NCI-H2227 treated with DMSO at 0.1 percent for 48 hours (cell line): ENCODE measurements at places on chromosomes 13 and 19.

GRCh38 chr13:44243198-44243857, 130.3 kb upstream of the SERP2 start:
- no peak for DNase-seq

- DNase-seq, result no peak
Observed at GRCh38 chr13:60689076-60689475, 292.1 kb downstream of the TDRD3 start.

GRCh38 chr13:99386911-99387788, 80.0 kb upstream of the GPR183 start:
- DNase-seq, result no peak

DNA sequence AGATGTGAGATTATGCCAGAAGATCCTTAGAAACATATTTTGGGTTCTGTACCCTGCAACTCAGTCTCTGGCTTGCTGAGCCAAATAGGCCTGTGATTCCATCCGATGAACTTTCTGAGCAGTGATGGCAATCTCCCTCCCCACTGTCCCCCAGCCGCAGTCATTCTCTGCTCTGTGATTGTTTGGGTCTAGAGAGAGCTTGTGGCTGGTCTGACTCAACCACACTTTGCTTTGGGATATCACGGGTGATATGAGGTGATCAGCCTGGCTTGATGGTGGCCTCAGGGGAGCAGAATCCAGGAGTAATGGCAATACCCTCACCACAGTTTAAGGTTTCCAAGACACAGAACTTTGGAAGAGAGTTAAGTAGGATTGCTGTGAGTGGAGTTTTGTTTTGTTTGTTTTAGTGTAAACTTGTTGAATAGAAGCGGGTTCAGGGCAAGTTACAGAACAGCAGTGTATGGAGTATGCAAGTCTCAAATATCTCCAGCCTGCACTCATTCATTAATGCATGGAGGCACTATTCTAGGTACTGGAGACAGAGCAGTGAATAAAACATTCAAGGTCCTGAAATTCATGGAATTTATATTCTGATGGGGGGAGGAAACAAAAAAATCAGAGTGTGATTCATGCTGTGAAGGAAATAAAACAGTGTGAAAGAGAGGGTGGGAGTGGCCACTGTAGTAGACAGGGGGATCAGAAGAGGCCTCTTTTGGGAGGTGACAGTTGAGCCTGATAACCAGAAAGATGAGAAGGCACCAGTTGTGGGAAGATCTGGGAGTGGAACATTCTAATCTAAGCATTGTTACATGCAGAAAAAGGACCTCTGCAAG, 5.3 kb downstream of the SAMD4B start:
- DNase-seq, result no peak

GRCh38 chr13:43626994-43627393, 159.8 kb downstream of the ENOX1 start:
- no peak for DNase-seq

DNA sequence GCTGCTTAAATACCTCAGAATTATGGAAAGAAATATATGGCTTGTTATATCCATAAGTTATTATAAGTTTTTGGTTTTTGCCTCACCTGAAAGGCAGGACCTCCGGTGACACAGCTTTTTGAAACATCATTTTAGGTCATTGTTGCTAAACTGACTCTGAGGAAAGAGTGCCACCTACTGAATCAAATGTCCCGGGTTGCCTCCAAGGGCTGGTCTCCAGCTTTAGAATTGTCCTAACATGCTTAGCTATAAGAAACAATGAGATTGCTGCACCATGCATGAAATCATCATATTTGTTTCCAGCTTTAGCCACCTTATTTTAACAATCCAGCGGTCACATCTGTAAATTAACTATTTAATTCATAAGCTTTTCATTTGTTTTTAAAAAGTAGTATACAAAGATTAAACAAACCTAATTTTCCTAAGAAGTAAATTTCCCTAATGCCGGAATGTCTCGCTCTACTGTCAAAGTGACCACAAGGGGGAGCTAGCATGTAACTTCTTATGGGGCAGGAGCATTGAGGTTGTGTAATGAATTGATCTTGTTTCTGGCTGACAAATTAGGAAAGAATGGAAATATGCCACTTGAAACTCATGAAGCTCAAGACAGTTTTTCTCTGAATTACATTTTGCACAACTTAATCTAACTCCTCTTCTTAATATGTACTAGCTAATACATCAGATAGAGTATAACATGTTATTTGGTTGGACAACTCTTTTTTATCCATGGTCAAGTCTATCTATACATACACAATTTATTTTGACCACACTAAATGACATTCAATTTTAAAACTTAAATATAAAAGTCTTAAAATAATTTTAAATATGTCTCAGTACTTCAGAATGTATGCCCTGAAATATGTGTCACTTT, 6.7 kb upstream of the PCDH17 start:
- DNase-seq, result peak; percentile 4

GRCh38 chr13:105016266-105016665, 1519.2 kb downstream of the EFNB2 start:
- no peak for DNase-seq

DNA sequence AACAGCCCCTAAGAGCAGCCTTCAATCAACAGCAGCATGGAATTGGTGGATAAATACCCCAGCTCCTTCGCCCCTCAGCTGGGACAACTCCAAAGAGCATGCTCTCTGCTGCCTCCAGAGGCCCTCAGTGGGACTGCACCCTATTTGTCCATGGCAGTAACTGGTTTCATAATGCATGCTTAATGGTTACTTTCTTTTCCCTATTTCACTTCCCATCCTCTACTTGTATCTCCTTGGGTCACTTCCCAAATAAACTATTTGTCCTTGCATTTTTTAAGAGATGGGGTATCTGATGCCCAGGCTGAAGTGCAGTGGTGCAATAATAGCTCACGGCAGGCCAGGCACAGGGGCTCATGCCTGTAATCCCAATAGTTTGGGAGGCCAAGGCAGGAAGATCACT, 13.5 kb upstream of the TPM4 start:
- DNase-seq, result no peak
